ENCODE measurements at places on chromosomes 12 and 14. TPM values are rescaled to one million over a fixed set of nuclear protein-coding genes. Genes with fewer than 3 reads are reported as not detected.

DNA sequence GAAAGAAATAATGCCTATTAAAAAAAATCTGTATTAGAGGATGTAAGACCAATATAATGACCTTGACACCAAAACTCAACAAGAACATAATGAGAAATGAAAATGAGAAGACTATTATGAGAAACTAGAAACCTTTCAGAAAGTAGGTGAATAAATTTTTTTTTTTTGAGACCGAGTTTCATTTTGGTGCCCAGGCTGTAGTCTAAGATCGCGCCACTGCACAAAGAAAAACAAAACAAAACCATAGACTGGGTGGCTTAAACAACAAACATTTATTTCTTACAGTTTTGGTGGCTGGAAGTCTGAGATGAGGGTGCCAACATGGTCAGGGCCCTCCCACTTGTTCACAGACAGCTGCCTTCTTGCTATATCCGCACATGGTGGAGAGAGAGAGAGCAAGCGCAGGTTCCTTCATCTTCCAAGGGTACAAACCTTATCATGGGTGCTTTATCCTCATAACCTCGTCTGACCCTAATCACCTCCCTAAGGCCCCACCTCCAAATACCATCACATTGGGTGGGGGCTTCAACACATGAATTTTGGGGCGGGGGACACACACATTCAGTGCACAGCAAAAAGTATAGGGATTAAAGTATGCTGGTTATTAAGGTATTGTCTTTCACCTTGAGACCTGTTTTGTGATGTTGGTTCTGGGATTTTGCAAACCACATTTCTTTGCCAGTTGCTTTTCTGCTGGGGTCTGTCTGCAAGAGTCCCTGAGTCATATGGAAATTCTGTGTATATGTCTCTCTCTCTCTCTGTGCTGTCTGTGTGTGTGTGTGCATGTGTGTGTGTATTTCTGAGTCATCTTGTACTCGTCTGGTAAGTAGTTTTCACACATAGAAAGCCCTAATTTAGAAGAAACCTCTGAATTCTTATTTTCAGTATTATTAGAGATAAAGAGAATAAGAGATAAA, 26.2 kb downstream of the ZCRB1 start:
- DNase-seq = peak; percentile 72

DNA sequence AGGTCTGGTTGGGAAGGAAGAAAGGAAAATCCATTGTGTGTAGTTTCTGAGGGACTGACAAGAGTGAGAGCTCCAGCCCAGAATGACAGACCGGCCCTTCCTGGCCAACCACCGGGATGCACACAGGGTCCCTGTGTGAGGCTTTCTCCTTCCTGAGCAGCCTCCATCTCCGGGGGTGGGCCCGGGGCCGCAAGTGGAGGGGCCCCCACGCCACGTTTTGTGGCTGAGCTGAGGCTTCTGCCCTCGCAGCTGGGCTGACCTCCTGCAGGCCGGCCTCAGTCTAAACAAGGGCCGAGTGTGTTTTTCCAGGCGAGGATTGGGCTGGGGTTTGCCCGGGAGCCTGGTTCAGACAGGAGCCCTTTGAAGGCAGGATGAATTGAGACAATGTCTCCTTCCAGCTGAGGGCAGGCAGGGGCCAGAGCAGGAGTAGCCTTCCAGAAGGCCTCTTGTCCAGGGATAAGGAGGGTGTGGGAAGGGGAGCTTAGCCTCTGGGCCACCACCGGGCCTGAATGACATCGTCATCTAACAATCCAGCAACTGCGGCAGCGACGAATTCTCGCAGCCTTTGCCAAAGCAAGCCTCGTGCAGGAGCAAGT, 96.5 kb upstream of the NCOR2 start:
- DNase-seq = no peak

DNA sequence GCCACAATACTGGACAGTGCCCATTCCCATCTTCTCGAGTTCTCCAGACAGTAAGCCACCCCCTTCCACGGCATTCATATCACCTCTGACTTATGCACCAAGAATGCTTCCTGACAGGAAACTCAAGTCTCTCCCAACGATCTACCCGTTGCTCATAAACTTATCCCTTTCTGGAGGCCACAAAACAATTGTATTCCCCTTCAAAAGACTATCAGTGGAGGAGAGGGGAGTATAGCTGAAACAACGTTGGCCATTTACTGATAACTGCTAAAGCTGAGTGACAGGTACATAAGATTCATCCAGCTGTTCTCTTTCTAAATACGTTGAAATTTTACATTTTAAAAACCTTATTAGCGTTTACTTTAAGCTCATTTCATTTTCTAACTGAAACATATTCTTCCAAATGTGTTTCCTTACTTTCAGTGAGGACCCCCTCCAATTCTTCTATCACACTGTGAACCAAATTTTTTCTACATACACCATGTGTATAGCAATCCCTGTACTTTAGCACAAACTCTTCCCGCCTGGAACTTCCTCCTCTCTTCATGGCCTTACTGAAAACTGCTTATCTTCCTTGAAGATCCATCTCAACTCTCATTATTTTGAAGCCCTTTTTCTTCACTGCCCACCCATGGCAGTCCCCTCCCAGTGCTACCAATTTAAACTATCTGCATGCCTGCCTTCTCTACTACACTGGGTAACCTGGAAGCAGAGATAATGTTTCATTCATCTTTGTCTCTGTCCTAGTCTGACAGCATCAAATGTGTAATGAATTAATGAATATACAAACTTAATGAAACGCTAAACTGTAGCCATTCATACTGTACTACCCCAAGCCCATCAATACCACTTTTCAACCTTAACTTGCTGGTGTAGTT, 28.8 kb downstream of the ATXN2 start:
- no peak for DNase-seq

- DNase-seq = no peak
Observed at GRCh38 chr14:93078870-93079269, 36.9 kb downstream of the ITPK1 start.

GRCh38 chr14:101186544-101186943, 283.0 kb upstream of the RTL1 start:
- DNase-seq = no peak

- no peak for DNase-seq
Observed at GRCh38 chr12:124963211-124963610, 25.7 kb downstream of the DHX37 start.

DNA sequence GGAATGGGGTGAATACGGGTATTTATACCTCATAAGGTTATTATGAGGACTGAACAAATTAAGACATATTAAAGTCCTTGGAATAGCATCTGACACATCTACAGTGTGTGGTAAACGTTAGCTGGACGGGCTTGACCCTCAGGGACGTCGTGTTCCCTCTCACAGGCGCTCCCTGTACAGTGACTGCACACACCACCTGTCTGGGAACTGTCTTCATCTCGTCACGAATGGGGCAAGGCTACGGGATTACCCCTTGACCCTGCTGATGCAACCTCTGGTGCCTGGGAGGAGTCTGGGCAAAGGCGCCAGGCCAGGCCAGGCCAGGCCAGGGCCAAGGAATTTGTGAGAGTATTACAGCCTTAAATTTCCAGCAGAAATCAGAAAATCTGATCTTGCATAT, 191.1 kb downstream of the CALM1 start:
- DNase-seq = no peak

GRCh38 chr12:87441511-87441910, 587.7 kb downstream of the C12orf50 start:
- no peak for DNase-seq

The STON2 gene
- total RNA-seq = 0.45 TPM

The TMEM30B gene
- total RNA-seq = 1.4 TPM

The KLC1 gene
- total RNA-seq = 137 TPM

The LALBA gene
- total RNA-seq = not detected

DNA sequence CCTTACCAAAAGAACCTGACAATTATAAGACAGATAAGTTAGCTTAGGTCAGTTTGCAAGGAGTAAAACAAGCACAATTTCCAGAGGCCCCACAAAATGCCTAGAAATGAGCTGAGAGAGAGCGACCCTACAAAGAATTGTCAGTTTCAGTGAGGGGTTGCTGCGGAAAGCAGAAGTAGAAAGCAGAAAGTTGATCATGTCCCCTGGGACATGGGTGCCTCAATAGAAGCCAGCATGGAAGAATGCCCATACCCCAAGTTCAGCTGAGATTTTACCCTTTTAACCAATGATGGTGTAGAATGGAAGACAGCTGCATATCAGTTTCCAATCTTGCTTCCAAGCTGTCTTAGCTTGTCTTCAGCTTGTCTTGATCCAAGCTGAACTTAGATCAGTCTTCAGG, 21.8 kb upstream of the CRY1 start:
- DNase-seq = no peak

GRCh38 chr12:125151284-125151683, 86.0 kb downstream of the AACS start:
- no peak for DNase-seq

The RNU4-1 gene
- 1,753 TPM for total RNA-seq

- no peak for DNase-seq
Observed at GRCh38 chr12:76719171-76720041, 44.5 kb upstream of the ZDHHC17 start.

DNA sequence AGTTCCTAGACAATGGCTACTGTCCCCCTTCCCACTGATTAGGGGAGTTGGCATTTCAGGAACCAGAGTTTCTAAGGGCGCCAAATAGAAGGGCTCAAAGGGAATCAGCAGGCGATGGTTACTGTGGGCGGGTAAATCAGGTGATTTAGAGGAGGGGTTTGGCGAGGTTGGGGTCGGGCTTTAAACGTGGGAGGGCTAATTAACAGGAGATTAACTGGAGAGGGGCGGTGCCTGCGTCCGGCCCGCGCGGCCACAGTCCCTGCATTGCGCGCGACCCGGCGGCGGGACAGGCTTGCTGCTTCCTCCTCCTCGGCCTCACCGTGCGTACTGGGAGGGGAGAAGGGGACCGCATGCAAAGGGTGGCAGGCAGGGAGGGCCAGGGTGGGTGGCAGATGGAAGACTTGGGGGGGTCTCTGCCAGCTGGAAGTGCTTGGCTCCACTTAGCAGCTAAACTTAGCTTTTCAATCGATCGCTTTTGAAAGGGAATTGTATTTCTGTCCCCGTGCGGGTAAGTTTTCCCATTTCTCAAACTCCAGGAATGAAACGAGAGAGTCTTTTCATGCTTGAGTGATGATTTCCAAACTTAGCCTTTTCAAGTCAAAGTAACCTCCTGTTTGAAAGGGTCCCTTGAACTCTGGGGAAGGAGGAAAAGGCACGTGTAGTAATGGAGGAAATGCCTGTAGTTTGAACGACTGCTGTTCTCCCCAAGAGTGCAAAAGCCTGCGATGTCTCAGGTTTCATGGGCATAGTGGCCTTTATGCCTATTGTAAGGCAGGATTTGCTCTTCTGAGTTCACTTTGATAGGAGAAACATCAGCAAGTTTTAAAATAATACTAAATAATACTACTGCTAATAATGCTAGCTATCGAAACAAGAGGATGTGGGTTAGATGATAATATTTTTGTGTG, at the start of gene MGST1:
TSS of gene MGST1 (plus strand) at position 255 of the 908 bp plus-strand sequence. CDS start 6,608 bp downstream, outside the sequence.
- no peak for DNase-seq

The CDKL1 gene
- total RNA-seq = 4.3 TPM

The APOF gene
- not detected for total RNA-seq

Data from activated naive CD4-positive, alpha-beta T cell treated with anti-CD3 and anti-CD28 coated beads, Interleukin-2, amount 50 U/mL, for 72 hours (primary cell).